ENCODE measurements at places on chromosomes 12 and 14. TPM values are rescaled to one million over a fixed set of nuclear protein-coding genes. Genes with fewer than 3 reads are reported as not detected.

SRRM4 gene
- 0.76 TPM for total RNA-seq

EPS8 gene
- total RNA-seq: 10.8 TPM

DNA sequence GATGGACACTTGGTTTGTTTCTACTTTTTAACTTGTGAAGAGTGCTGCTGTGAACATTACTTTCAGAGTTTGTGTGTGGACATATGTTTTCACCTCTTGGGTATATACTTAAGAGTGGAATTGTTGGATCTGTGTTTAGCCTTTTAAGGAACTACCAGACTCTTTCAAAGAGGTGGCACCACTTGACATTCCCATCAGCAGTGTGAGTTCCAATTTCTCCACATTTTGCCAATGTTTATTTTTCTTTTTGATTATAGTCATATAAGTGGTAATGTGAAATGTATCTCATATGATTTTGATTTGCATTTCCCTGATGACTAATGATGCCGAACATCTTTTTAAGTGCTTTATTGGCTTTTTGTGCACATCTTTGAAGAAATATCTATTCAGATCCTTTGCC is 44.8 kb downstream of the ARHGAP5 start:
- DNase-seq: no peak

RAPGEF3 gene
- 11.4 TPM for total RNA-seq

IL31 gene
- total RNA-seq: not detected

CLEC9A gene
- not detected for total RNA-seq

DNA sequence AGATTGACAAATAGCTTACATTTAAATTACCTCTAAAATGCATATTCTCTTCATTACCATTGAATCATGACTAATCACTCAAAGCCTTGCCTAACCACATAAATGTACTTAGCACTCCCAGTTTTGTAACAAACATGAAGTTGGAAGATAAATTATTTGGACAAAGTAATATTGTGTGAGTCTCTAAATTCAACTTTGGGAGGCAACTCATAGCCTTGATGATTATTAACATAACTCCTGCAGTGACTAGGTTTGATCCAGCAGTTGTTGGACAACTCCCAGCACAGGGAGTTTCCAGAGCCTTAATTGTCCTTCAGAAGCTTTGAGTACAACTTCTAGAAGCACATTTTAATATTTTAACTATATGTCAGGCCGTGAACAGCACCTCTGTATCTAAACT is 153.4 kb upstream of the PDZRN4 start:
- no peak for DNase-seq

- no peak for DNase-seq
Observed at GRCh38 chr12:78674311-78675090, 190.1 kb upstream of the SYT1 start.

SLC38A4 gene
- total RNA-seq: not detected

DNA sequence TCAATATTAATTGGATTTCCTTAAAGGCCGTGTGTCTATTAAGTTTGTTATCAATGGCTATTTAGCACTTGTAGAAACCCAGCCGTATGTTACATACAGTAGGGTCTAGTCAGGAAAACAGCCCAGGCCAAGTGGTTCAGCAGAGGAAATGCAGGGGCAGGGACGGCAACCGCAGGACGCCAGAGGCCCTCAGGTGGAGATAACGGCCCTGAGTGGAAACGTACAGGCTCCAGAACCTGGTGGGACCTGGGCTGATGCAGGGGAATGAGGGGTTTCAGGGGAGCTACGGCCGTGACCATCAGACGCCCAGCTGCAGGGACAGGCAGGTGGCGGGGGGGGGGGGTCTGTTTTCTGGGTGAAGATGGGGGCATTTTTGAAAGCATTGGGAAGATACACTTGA is 3.7 kb upstream of the ANKLE2 start:
- DNase-seq: no peak

LRRC10 gene
- total RNA-seq: not detected

RBP5 gene
- 27.3 TPM for total RNA-seq

GRCh38 chr12:82964446-82964845 is 277.7 kb downstream of the TMTC2 start:
- no peak for DNase-seq
